ENCODE measurements at places on chromosomes 3 and 15. TPM values are rescaled to one million over a fixed set of nuclear protein-coding genes. Genes with fewer than 3 reads are reported as not detected.
A peak's percentile ranks its signal among the peaks of the same experiment; 100 is the strongest.

GRIP2 gene
- total RNA-seq: 11.2 TPM

- H3K27ac ChIP-seq: no peak overlapping the region
- H3K4me1 ChIP-seq: no peaks in the 10 kb centered on the region
- no peak for DNase-seq
- H3K36me3 ChIP-seq: no peaks in the 10 kb centered on the region
- H3K4me3 ChIP-seq: no peak overlapping the region
These were observed 91.6 kb downstream of the CACNA2D3 start for GRCh38 chr3:54213907-54214306.

SSUH2 gene
- total RNA-seq: 0.57 TPM

DNA sequence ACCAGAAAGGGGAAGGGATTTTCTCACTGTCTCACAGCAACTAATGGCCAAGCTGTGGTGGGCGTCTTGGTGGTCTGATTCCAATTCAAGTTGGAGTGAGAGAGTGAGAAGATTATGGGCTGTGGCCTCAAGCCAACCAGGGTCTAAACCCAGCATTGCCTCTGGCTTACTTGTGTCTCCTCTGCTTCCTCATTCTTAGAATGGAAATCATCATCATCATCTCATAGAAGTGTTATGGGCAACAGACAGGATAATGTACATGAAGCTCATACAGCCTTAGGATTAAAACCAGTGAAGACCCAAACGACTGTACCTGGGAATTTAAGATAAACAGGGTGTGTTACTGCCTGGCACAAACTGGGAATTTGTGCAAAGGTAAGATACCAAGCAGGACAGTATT, 29.1 kb upstream of the IREB2 start:
- H3K36me3 ChIP-seq: no peaks in the 10 kb centered on the region
- H3K27me3 ChIP-seq: peaks cover 14% of the 10 kb centered on the region
- DNase-seq: no peak
- no peaks in the 10 kb centered on the region for H3K4me1 ChIP-seq
- H3K4me3 ChIP-seq: no peak overlapping the region
- no peak overlapping the region for H3K27ac ChIP-seq

- H3K27me3 ChIP-seq: no peaks in the 10 kb centered on the region
- no peak overlapping the region for H3K4me3 ChIP-seq
- no peak overlapping the region for H3K27ac ChIP-seq
- no peak for DNase-seq
These were observed 342.0 kb upstream of the NR2F2 start for GRCh38 chr15:95988574-95988887.

KCNMB3 gene
- 3.4 TPM for total RNA-seq

- H3K27ac ChIP-seq: no peak overlapping the region
- H3K4me3 ChIP-seq: no peak overlapping the region
- no peaks in the 10 kb centered on the region for H3K36me3 ChIP-seq
- no peaks in the 10 kb centered on the region for H3K4me1 ChIP-seq
These were observed 196.1 kb downstream of the ADAMTSL3 start for GRCh38 chr15:83850015-83850414.

GOLGA6L7 gene
- not detected for total RNA-seq

GOLGA6D gene
- total RNA-seq: 0.13 TPM

DNA sequence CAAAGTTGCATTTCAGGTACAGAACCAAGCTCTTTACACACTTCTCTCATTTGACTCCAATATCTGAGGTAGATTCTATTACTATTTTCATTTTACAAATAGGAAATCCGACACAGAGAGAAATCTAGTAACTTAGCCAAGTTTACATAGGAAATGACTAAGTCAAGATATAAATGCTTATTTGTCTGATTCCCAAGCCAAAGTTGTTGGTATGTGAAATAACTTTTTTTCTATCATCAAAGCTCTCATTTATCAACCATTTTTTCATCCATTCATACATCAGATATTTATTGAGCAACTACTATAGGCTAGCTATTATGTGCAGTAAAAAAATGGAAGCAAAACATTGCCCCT, 89.2 kb upstream of the MITF start:
- H3K4me1 ChIP-seq: peaks cover 2% of the 10 kb centered on the region
- no peaks in the 10 kb centered on the region for H3K36me3 ChIP-seq
- no peak overlapping the region for H3K4me3 ChIP-seq

DNA sequence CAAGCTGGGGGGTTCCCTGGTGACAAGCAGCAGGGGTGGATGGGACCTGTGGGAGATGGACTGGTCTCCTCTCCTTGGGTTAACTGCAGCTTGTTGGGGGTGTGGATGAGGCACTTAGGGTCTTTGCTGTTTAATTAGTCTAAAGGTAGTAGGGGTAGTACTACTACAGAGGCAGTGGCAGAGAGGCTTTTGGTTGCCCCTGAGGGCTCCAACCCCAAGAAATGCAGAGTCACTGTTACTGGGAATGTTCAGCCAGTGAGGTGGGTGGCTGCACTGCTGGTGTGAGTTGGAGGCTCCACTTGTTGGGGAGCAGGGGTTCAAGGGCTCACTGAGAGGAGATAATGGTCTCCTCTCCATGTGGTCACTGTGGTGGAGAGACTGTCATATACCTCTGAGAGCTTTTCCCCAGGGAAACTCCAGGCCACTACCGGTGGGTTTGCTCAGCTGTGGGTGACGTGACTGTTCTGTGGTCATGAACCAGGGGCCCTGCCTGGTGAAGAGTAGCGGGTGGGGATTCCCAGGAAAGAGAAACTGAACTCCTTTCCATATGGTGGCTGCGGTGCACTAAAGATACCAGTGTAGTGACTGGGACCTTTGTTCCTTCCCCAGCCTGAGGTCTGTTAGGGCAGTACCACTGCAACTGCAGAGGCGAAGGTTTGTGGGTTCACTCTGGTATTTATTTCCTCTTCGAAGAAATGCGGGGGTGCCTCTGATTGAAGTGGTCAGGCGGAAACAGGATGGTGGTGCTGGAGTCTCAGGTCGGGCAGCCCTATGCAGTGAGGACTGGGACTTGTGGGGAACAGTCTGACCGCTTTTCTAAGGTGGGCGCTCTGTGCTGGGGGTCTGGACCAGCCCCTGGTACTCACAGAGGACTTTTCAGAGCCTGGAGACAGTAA, 68.9 kb upstream of the TNFSF10 start:
- H3K36me3 ChIP-seq: peaks cover 1% of the 10 kb centered on the region
- peaks cover 6% of the 10 kb centered on the region for H3K27me3 ChIP-seq
- no peak overlapping the region for H3K4me3 ChIP-seq
- H3K4me1 ChIP-seq: peaks cover 24% of the 10 kb centered on the region
- H3K27ac ChIP-seq: peak overlapping the region; percentile 22

PRRT3 gene
- 11.4 TPM for total RNA-seq

- H3K36me3 ChIP-seq: peaks cover 12% of the 10 kb centered on the region
- H3K27ac ChIP-seq: no peak overlapping the region
- DNase-seq: no peak
- H3K4me3 ChIP-seq: no peak overlapping the region
These were observed 85.6 kb downstream of the SEC22A start for GRCh38 chr3:123287051-123287961.

PLA2G4E gene
- 0.09 TPM for total RNA-seq

GRCh38 chr15:99071091-99071680, 33.7 kb upstream of the SYNM start:
- H3K4me1 ChIP-seq: no peaks in the 10 kb centered on the region
- no peaks in the 10 kb centered on the region for H3K36me3 ChIP-seq
- no peak for DNase-seq
- H3K4me3 ChIP-seq: no peak overlapping the region

DNA sequence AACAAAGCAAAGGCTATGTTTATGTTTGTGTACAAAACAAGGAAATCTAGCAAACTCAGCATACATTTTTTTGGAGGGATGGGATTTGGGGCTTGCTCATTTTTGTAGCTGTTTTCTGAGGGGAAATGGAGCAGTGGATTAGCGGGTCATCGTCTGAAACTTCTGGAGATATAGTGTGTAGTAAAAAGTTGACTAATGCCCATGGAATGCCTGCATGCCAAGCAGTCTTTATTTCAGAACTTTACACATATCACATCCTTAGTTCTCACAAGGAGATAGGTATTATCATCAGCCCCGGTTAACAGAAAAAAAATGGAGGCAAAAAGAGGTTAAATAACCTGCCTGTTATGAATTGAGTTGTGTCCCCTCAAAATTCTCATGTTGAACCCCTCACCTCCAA, 47.1 kb downstream of the ATP13A4 start:
- peaks cover 7% of the 10 kb centered on the region for H3K4me1 ChIP-seq
- no peaks in the 10 kb centered on the region for H3K36me3 ChIP-seq
- H3K27me3 ChIP-seq: no peaks in the 10 kb centered on the region
- no peak overlapping the region for H3K4me3 ChIP-seq
- no peak overlapping the region for H3K27ac ChIP-seq

GRCh38 chr3:166877971-166878370, 502.1 kb downstream of the ZBBX start:
- no peaks in the 10 kb centered on the region for H3K4me1 ChIP-seq
- no peak overlapping the region for H3K4me3 ChIP-seq
- no peak for DNase-seq
- H3K27ac ChIP-seq: no peak overlapping the region

GRCh38 chr15:84702961-84703482, 12.9 kb downstream of the SEC11A start:
- H3K27me3 ChIP-seq: no peaks in the 10 kb centered on the region
- no peak overlapping the region for H3K4me3 ChIP-seq
- peaks cover 3% of the 10 kb centered on the region for H3K36me3 ChIP-seq
- DNase-seq: no peak

DNA sequence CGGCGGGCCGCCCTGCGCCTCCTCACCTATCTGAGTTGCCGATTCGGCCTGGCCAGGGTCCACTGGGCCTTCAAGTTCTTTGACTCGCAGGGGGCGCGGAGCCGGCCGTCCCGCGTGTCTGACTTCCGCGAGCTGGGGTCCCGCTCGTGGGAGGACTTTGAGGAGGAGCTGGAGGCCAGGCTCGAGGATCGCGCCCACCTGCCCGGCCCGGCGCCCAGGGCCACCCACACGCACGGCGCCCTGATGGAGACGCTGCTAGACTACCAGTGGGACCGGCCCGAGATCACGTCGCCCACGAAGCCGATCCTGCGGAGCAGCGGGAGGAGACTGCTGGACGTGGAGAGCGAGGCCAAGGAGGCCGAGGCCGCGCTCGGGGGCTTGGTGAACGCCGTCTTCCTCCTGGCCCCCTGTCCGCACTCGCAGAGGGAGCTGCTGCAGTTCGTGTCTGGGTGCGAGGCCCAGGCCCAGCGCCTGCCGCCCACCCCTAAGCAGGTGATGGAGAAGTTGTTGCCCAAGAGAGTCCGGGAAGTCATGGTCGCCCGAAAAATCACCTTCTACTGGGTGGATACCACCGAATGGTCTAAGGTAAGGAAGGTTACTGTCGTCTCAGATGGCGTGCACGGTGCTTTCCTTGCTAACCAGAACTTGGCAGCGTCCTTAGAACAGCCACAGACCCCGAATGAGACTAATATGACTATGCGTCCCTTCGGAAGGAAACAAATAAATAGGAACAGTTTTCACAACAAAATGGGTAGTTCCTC, 567 bp downstream of the TICRR start:
- no peak for DNase-seq
- peak overlapping the region; percentile 85 for H3K4me3 ChIP-seq
- peaks cover 17% of the 10 kb centered on the region for H3K4me1 ChIP-seq
- H3K27me3 ChIP-seq: peaks cover 10% of the 10 kb centered on the region
- H3K36me3 ChIP-seq: peaks cover 2% of the 10 kb centered on the region

GRCh38 chr3:127628788-127629466, at the start of gene PODXL2:
PODXL2 (plus strand) TSS chr3:127629185; CDS start chr3:127629220, 35 bp downstream.
- peak within 1 kb of the TSS; percentile 86 for H3K27ac ChIP-seq
- no peaks in the 10 kb centered on the region for H3K36me3 ChIP-seq
- DNase-seq: peak; percentile 51
- H3K4me3 ChIP-seq: peak within 1 kb of the TSS; percentile 74
- peaks cover 51% of the 10 kb centered on the region for H3K27me3 ChIP-seq

- H3K36me3 ChIP-seq: no peaks in the 10 kb centered on the region
- no peak overlapping the region for H3K4me3 ChIP-seq
- H3K27ac ChIP-seq: no peak overlapping the region
- peaks cover 6% of the 10 kb centered on the region for H3K27me3 ChIP-seq
These were observed 54.7 kb upstream of the PPARG start for GRCh38 chr3:12234192-12234591.

- H3K27me3 ChIP-seq: peaks cover 20% of the 10 kb centered on the region
- H3K36me3 ChIP-seq: no peaks in the 10 kb centered on the region
- DNase-seq: no peak
- no peak overlapping the region for H3K27ac ChIP-seq
These were observed 12.3 kb upstream of the COL6A6 start for GRCh38 chr3:130504701-130505100.

- peak within 1 kb of the TSS; percentile 70 for H3K27ac ChIP-seq
- H3K4me3 ChIP-seq: peak within 1 kb of the TSS; percentile 85
- no peaks in the 10 kb centered on the region for H3K36me3 ChIP-seq
- DNase-seq: peak; percentile 83
- H3K4me1 ChIP-seq: peaks cover 10% of the 10 kb centered on the region
These were observed at the start of gene STIMATE for GRCh38 chr3:52897130-52898122. STIMATE (minus strand) TSS chr3:52897548; CDS start chr3:52897450, 98 bp downstream.

- peaks cover 43% of the 10 kb centered on the region for H3K4me1 ChIP-seq
- no peaks in the 10 kb centered on the region for H3K27me3 ChIP-seq
- peaks cover 24% of the 10 kb centered on the region for H3K36me3 ChIP-seq
- peak overlapping the region; percentile 46 for H3K4me3 ChIP-seq
- peak overlapping the region; percentile 94 for H3K27ac ChIP-seq
These were observed 2.6 kb upstream of the RBM15B start for GRCh38 chr3:51388286-51389029.
